ENCODE measurements at places on chromosomes 13 and 19. TPM values are rescaled to one million over a fixed set of nuclear protein-coding genes. Genes with fewer than 3 reads are reported as not detected.

DNA sequence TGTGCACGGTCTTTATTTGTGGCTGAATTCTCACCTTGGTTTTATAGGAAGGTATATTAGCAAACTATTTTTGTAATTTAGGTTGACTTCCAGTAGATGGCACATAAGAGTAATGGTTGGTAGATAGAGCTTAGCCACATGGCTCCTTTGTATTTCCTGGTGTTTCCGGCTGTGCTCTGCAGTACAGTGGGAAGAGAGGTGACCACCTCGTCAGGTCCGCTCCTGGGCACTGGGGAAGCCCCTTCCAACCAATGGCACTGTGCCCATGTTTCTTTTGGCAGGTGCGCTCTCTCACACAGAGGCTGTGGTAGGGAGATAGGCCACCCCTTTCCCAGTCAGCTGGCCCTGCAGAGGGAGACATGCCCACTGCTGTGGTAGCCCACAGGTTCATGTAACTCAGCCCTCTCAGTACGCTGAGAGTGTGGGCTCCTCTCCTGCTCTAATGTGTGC lies 74.3 kb upstream of the ATP12A start:
- no peak for DNase-seq

- no peak for DNase-seq
Measured at GRCh38 chr19:57190301-57190700, 999 bp upstream of the ZNF264 start.

DNA sequence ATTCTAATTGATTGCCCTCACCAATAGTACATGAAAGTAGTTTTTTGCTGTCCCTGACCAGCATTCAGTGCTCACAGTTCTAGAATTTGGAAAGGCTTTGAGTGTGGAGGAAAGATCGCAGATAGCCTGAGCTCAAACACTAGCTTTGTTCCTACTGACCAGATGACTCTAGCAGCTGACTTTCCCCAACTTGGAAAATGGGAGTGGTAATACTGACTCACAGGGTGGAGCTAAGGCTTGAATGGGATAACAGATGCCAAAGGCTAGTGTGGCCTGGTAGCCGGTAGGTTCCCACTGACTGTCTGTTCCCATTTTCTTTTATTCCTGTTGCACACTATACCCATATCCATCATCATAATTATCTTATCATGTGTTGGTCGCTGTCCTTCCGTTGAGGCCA lies 3.7 kb downstream of the ZSCAN22 start:
- no peak for DNase-seq

DNA sequence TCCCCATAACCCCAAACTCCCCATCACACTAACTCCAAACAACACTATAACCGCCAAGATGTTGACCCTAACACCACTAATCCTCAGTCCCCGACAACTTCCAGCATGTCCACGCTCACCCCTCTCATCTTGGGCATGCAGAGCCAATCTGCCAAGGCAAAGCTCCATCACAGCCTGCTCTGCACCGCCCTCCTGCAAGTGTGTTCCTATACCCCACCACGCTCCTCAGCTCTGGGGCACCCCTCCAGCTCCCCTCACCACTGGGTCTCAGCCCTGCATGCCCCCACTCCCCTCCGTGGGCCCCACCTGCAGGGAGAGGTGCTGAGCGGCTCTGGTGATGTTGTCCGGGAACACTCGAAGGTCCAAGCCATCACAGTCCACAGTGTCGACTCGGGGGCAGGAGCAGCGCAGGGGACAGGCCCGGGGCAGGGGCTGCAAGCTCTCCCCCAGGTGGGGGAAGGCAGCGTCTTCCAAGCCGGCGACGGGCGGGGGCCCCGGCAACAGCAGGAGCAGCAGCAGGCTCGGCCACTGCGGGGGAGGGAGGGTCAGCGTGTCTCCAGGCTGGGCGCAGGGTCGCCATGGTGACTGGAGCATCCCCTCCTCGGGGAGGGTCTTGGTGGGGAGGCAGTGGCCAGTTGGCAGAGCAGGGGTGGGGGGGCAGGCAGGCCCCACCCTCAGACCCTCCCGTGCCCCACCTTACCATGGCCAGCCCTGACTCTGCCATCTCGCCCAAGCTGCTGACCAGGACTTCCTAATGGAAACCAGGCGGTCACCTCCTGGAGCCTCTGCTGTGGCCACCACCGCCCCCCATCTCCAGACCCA lies 527 bp downstream of the PODNL1 start:
- DNase-seq = no peak

GRCh38 chr19:45767881-45768654 lies 984 bp downstream of the SIX5 start:
- DNase-seq = peak; percentile 87

DNA sequence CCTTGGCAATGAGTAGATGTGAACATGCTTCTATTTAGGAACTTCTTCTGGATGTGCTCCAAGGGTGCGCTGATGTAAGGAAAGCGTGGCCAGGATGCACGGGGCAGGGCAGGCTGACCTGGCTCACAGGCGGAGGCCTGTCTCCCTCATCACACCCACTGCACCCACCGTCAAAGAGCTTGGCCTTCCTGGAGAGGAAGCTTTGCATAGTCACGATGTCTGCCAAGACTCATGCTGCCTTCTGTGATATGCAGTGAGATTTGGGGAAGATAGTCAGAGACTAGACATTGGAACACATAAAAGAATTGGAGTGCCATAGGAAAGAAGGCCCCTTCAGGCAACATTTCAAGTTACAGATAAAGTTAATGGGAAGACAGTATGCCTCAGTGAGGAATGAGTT lies 82.0 kb downstream of the MYO16 start:
- no peak for DNase-seq

GRCh38 chr19:6587998-6588507 lies 2.9 kb downstream of the CD70 start:
- DNase-seq = no peak

- no peak for DNase-seq
Measured at GRCh38 chr13:77701305-77701704, 3.8 kb downstream of the SLAIN1 start.

GRCh38 chr19:40608957-40609356 lies 7.8 kb downstream of the LTBP4 start:
- no peak for DNase-seq

Gene CYP2B6
- 1.9 TPM for total RNA-seq

Gene ZNF296
- 1.7 TPM for total RNA-seq

Gene MAST3
- 23.1 TPM for total RNA-seq

Gene PLD3
- 432 TPM for total RNA-seq

Gene SSC5D
- 6.0 TPM for total RNA-seq

Gene CALR
- 991 TPM for total RNA-seq

Gene ATP12A
- not detected for total RNA-seq

Gene ZNF544
- 27.0 TPM for total RNA-seq

Data from upper lobe of right lung (tissue), 1 donor.